Activated CD8-positive, alpha-beta memory T cell treated with anti-CD3 and anti-CD28 coated beads for 1 hour (primary cell): ENCODE measurements at places on chromosomes 5 and 9.

DNA sequence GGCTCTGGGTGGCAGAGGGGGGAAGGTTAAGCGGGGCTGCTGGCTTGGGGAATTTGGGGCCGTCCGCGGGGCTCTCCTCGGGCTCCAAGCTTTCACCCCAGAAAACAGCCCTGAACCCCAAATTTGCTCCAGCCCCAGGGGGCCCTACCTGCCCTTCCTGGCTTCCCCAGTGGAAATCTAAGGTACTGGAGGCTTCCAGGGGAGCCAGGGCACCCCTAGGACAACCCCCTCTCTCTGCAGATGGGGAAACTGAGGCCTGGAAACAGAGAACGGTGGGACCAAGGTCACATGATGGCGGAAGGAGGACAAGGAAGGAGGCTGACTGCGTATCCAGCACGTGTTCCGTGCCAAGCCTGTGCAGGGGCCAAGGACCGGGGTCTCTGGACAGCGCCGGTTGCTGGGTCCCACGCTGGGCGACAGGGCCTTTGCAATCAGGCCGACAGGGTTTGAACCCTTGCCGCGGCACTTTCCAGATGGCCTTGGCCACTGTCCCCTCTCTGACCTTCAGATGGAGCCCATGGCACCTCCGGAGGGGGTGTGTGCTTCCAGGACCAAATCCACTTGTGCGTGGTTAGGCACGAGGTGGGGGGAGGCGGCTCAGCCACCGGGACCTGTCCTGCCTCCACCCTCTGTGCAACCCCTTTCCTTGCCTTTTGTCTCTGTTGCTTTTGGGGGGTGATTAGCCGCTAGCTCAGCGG lies 183.1 kb downstream of the C9orf50 start:
- DNase-seq: no peak

DNA sequence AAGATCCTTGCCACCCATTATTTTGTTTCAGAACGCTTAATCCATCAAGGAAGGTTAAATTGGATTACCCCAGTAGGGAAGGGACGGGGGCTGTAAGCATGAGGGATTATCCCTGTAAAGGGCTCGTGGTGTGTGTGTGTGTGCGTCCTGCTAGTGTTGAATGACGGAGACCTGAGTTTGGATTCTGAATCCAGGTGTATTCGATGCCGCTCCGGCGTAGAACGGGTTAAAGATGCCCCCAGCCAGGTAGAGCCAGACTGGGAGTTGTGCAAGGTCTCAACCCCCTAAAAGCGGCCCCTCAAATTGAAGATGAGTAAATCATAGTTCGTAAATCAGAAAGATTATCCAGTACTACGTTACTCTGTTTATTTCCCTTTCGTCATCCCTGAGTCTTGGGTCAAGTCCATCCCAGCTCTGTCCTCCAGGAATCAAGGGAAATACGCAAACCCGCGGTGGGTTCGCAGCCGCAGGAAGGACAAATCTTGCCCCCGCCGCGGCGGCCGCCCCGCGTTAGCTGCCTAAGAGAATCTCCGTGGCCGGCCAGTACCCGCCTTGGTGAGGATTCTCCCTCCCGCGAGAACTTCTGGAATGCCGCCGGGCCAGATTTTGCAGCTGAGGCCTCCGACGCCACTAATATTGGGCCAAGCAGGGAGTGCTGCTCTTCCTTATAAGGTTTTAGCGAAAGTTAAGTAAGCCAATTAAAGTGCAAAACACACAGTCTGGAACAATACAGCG lies 586 bp upstream of the MTAP start:
- no peak for DNase-seq

DNA sequence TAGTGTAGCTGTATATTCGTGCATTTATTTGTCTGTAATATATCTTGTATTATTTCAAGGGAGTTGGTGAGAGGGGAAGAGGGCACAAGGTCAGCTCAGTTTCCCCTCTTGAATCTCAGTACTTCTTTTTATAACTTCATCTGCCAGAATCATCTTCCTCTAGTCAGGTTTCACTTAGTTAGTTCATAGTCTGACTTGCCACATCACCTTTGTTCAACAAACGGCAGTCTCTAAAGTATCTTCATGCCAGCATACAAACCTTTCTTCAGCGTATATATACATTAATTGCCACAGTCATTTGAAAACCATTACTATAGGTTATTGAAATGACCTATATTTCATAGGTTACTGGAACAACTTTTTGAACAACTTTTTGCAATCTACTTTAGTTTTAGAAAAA lies 1.6 kb downstream of the ECM2 start:
- no peak for DNase-seq

- DNase-seq: no peak
Measured at GRCh38 chr5:150763023-150763769, 4.4 kb upstream of the DCTN4 start.

- no peak for DNase-seq
Measured at GRCh38 chr5:154475591-154476353, 2.3 kb downstream of the HAND1 start.

- no peak for DNase-seq
Measured at GRCh38 chr9:7103771-7104170, 346.0 kb downstream of the KDM4C start.

- no peak for DNase-seq
Measured at GRCh38 chr5:150574818-150575547, 65.5 kb upstream of the SYNPO start.

DNA sequence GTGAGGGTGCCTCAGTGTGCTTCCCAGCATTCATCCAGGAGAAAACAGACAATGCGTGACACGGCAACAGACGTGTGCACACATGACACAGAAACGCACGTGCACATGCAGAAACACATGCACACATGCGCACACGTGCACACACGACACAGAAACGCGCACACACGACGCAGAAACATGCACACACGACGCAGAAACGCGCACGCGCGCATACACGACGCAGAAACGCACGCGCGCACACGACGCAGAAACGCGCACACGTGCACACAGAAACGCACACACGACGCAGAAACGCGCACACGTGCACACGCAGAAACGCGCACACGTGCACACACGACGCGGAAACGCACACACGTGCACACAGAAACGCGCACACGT lies 16.5 kb downstream of the TPPP start:
- DNase-seq: no peak

DNA sequence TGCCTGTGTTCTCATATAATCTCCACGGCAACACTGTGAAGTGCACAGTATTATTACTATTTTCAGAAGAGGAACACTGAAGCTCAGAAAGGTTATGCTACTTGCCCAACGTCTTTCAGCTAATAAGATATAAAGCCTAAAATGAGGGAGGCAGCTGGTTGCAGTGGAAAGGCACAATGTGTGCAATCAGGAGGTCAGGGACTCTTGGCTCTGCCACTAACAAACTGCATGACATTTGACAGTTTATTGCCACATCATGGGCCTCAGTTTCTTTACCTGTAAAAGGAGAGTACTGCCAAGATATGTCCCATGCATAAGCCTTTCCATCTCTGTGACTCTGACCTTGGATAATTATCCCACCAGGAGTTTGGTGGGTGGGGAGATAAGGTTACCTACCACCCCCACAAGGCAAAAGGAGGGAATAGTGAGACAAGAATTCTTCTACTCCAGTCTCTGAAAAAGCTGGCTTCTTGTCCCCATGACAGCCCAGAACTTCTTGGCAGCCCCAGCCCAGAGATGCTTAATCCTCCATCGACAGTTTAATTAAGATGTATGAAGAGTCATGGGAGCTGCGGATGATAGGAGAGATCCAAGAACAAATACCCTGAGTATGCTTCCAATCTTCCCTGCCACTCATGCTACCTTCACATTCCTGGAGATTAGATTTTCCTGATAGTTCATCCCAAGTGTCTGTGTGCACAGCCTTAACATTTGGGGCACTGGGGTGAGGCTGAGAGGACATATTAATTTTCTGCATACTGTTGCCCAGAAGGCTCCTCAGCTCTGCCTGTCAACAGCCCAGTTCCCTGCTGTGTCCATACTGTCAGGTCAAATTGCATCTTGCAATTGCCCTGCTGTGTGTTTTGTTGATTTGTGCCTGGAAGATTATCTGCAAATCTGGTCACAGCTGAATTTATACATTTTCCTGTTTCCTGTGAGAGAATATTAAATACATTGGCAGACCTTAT lies 271.2 kb downstream of the FAM114A2 start:
- DNase-seq: no peak

GRCh38 chr5:176994460-176995121 lies 12.0 kb downstream of the UIMC1 start:
- no peak for DNase-seq
